ENCODE measurements at places on chromosomes 3 and 15. TPM values are rescaled to one million over a fixed set of nuclear protein-coding genes. Genes with fewer than 3 reads are reported as not detected.

DNA sequence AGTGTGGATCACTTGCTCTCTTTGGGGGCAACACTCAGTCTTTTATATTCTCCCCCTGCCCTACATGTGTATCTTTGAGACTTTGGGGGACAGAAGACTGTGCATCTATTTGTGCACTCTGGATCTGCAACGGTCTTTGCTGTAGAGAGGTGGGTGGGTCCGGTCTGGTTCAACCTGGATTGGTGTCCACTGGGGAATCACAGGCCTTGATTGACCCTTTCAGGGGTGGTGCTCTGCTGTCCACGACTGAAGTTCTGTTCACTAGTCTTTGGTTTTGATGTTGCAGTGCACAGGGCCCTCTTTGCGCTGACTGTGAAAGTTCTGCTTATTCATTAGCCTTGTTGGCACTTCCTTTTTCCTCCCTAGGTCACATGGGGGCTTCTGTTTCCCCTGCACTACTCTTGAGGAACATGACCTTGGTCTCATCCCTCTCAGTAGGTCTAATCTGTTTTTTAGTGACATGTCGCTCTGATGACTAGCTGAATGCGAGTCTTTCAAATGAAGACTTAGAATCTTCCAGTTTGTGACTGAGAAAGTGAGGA, 284.2 kb downstream of the SV2B start:
- H3K27me3 ChIP-seq, result no peaks in the 10 kb centered on the region
- H3K27ac ChIP-seq, result no peak overlapping the region
- no peaks in the 10 kb centered on the region for H3K4me1 ChIP-seq
- H3K36me3 ChIP-seq, result no peaks in the 10 kb centered on the region
- DNase-seq, result no peak
- H3K4me3 ChIP-seq, result no peak overlapping the region

- H3K4me3 ChIP-seq, result peak overlapping the region; percentile 11
- no peak overlapping the region for H3K27ac ChIP-seq
- H3K4me1 ChIP-seq, result no peaks in the 10 kb centered on the region
These were observed 144.4 kb downstream of the GMNC start for GRCh38 chr3:190718097-190718496.

DNA sequence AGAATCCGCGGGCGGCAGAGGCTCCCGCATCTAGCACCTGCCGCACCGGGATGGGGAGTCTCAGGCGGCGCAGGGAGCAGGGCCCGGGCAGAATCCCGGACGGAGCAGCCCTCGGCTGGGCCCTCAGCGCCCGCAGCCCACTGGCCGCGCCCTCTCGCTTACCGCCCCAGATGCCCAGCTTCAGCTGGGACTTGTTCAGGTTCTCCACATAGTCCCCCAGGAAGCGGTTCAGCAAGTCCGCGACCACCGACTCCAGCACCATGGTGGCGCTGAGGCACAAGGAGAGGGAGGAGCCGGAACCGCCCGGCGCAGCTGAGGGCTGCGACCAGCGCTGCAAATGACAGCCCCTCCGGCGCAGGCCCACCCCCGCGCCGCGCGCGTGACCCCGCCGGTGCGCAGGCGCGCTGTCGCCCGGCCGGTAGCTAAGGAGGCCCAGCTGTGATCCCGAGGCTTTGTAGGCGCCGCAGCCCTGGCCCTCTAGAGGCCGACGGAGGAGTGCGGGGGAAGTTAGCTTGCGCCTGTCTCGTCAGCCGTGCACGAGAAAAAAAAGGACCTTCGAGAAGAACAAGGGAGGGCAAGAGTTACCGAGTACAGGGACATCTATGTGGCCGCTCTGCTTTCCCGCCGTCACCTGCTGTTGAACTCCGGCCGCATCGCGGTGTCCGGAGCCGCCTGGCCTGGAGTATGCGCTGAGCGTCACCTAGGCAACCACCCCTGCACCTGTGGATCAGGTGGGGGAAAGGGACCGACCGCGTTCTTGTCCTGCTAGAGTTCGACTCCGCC, at the start of gene VPS13C:
Gene VPS13C (minus strand): TSS at position 335 of the 783 bp plus-strand sequence. CDS start 73 bp downstream, at position 262.
- H3K27me3 ChIP-seq, result no peaks in the 10 kb centered on the region
- H3K27ac ChIP-seq, result peak within 1 kb of the TSS; percentile 97
- peak within 1 kb of the TSS; percentile 98 for H3K4me3 ChIP-seq
- H3K36me3 ChIP-seq, result no peaks in the 10 kb centered on the region
- peaks cover 23% of the 10 kb centered on the region for H3K4me1 ChIP-seq

DNA sequence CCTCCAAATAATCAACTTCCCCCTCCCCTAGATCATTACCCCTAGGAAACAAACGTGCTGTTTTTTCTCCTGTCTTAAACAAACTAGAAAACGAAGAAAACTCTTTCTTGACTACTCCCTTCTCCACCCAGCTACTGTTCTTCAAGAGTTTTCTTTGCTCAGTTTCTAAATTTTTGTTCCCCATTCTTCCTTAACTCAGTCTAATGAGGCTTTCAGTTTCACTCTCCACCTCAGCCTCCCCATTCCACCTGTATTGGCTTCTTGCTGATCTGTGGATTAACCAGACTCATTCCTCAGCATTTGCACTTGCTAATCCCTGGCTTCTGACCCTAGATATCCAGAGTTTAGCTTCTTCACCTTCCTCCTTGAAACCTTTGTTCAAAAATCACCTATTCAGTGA, 26.8 kb downstream of the SERPINI1 start:
- no peaks in the 10 kb centered on the region for H3K36me3 ChIP-seq
- H3K27ac ChIP-seq, result no peak overlapping the region

ZBED2 gene
- total RNA-seq, result 6.4 TPM

DNA sequence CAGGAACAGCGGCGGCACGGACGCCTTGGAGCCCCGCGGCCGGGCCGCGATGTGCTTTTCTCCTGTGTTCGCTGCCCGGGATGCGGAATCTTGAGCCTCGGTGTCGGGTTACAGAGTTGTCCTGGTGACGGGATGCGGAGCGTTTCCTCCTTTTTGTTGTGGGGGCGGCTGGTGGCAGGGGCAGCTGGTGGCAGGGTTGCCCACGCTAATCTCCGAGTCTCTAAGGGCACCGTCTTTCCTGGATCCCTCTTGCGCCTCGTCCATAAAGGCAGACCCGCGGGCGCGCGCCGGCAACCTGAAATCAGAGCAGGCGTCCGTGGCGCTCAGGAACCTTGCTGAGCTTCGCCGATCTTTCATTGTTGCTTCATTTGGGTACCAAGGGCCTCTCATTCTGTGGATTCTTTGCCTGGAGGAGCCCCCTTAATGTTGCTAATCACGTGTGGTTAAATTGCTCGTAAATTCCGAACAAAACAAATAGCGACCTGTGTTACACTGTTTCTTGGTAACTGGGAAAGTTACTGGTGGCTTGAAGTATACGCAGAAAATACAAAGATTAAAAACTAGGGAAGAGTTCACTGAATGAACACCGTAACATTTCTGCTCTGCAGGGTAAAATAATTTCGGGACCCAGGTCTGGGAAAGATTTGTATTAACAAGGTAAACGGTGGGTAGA, 844 bp upstream of the PFN2 start:
- peaks cover 16% of the 10 kb centered on the region for H3K4me1 ChIP-seq
- peak overlapping the region; percentile 73 for H3K4me3 ChIP-seq

DNA sequence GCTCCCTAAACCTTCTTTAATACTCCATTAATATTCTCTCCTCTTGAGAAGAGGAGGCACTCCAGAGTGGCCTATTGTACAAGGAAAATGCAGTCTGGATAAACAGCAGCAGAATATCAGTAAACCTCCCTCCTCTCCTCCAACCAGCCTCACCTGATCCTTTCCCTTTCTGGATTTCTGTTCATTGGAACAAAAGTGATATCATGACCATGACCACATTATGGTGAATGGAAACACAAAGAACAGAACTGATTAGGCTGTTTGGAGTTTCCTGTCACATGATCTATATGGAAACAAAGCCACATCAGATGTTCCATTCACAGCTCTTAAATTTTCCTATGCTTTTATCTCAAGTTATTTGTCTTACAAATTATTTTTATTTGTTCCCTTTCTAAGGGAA, 14.6 kb downstream of the C2CD4B start:
- DNase-seq, result no peak
- no peaks in the 10 kb centered on the region for H3K36me3 ChIP-seq
- H3K4me1 ChIP-seq, result no peaks in the 10 kb centered on the region
- H3K27me3 ChIP-seq, result no peaks in the 10 kb centered on the region

GRCh38 chr3:27326202-27326601, 43.0 kb downstream of the NEK10 start:
- no peaks in the 10 kb centered on the region for H3K27me3 ChIP-seq
- DNase-seq, result no peak
- peak overlapping the region; percentile 6 for H3K27ac ChIP-seq
- H3K4me1 ChIP-seq, result peaks cover 13% of the 10 kb centered on the region

B3GNT5 gene
- total RNA-seq, result 31.0 TPM

- H3K27ac ChIP-seq, result no peak overlapping the region
- no peaks in the 10 kb centered on the region for H3K27me3 ChIP-seq
- no peak overlapping the region for H3K4me3 ChIP-seq
- DNase-seq, result no peak
- H3K4me1 ChIP-seq, result no peaks in the 10 kb centered on the region
- H3K36me3 ChIP-seq, result peaks cover 57% of the 10 kb centered on the region
These were observed 8.1 kb upstream of the CSPG5 start for GRCh38 chr3:47586746-47587145.

- no peak for DNase-seq
- H3K4me1 ChIP-seq, result peaks cover 4% of the 10 kb centered on the region
- H3K27ac ChIP-seq, result peak overlapping the region; percentile 42
- H3K27me3 ChIP-seq, result no peaks in the 10 kb centered on the region
These were observed 28.2 kb upstream of the PIAS1 start for GRCh38 chr15:68025835-68026424.

DNA sequence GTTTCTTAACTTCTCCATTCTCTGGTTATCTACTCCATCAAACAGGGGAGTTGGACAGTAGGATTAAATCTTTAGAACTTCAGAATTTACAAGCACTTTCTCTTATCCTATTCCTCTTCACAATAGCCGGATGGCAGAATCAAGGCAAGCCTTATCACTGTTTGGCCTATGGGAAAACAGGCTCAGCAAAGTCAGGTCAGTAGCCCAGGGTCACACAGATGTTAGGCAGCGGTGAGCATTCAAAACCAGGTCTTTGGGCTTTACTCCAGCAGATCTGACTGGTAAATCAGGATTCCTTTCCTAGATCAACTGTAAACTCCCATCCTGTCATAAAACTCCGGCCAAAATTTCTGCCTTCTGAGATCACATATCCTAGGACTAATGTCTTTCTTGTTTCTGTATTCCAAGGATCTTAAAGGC, 258.4 kb downstream of the OPA1 start:
- no peaks in the 10 kb centered on the region for H3K36me3 ChIP-seq
- no peaks in the 10 kb centered on the region for H3K27me3 ChIP-seq
- DNase-seq, result no peak
- peak overlapping the region; percentile 34 for H3K27ac ChIP-seq
- no peak overlapping the region for H3K4me3 ChIP-seq

- DNase-seq, result no peak
- no peaks in the 10 kb centered on the region for H3K27me3 ChIP-seq
- peaks cover 100% of the 10 kb centered on the region for H3K36me3 ChIP-seq
- no peak overlapping the region for H3K4me3 ChIP-seq
These were observed 87.1 kb downstream of the RGMA start for GRCh38 chr15:93001881-93002280.
